ENCODE measurements at places on chromosomes 13 and 19.

GRCh38 chr19:39737891-39738290 is at the start of gene CLC:
Gene CLC, minus strand, starts transcription at chr19:39738029. Its CDS starts 77 bp downstream, at chr19:39737952.
- DNase-seq: no peak

DNA sequence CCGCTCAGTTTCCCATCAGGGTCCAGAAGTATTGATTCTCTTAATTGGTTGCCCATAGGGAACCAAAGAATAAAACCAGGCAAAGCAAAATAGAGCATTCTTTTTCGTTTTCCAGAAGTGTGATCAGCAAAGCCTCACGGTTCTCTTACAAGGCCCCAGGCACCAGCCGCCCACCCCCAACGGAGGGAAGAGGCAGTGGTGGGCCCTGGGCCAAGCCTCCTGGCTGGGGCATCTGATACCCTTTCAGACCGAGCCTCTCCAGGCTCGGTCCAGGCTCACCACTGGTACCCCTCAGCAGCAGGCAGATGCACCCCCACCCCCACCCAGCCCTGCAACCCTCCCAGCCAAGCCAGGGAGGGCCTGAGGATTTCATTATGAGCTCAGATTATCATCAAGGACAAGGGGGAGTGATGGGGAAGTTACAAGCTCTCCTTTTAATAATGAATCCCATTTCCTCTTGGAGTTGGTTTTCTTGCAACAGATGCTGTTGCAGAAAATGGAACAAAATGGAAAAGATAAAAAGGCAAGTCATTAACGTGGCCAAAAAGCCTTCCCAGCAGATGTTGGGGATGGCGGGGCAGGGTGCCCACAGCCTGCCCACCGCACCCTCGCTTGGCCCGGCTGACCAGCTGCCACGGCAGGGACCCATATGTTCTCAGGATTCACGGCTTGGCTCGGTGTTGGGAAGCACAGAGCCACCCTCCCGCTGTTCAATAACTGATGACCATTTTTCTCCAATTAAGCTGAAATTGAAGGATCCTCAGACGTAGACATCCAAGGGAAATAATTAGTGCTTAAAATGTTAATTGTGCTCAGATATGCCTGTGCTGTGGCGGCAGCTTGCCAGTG is 45.9 kb upstream of the KCTD15 start:
- no peak for DNase-seq

GRCh38 chr19:29662278-29662603 is 3.0 kb upstream of the PLEKHF1 start:
- no peak for DNase-seq

DNA sequence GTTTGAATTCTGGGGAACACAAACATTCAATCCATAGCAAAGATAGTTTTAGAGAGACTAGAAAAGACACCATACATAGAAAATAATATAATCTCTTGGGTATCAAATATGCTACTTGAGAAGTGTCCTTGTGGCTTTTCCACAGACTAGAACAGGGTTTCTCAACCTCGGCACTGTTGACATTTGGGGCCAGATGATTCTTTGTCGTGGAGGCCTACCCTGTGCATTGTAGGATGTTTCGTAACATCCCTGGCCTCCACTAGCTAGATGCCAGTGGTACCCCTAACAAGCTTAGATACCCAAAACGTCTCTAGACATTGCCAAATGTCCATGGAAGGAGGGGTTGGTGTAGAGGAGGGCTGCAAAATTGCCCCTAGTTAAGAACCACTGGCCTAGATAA is 2.2 kb upstream of the ESD start:
- DNase-seq: no peak

DNA sequence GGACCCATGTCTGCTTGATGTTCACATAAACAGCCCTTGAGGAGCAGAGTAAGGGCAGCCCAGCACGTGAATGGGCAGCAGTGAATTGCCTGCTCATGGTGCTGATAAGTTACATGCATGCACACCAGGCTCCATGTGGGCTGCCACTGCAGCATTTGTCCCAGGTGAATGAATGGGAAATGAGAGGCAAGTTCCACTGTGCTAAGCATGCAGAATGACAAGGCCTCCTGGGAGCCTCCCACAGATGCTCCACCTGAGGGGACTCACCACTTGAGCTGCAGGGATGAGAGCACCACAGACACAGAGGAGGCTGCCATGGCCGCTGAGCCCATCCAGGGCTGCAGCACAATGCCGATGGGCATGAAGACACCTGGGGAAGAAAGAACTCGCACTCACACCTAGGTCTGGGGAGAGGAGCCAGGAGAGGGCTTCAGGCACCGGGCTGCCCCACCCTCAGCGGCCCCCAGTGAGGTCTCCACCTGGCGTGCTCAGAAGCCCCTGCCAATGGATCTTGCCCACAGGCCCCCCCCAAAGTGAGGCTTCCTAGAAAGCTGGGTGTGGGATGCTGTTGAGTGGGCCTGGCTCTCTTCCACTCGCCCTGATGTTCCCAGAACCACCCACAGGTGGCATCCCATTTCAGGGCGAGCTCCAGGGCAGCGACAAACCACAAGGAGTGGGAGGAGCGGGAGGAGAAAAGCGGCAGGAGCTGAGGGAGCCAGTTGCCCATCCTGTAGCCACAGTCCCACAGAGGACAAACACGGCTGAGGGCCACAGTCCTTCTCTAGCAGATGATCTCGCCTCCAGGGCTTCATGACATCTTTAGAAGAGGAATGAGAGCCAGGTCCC is 73.8 kb downstream of the CCDC70 start:
- DNase-seq: no peak

GRCh38 chr13:94192431-94192975 is 287.0 kb downstream of the DCT start:
- DNase-seq: no peak

GRCh38 chr19:2767688-2768087 is 15.4 kb downstream of the SGTA start:
- DNase-seq: no peak

GRCh38 chr13:27359199-27359821 is 65.1 kb upstream of the GTF3A start:
- DNase-seq: no peak

GRCh38 chr13:88051746-88052482 is 380.7 kb downstream of the SLITRK5 start:
- DNase-seq: no peak

DNA sequence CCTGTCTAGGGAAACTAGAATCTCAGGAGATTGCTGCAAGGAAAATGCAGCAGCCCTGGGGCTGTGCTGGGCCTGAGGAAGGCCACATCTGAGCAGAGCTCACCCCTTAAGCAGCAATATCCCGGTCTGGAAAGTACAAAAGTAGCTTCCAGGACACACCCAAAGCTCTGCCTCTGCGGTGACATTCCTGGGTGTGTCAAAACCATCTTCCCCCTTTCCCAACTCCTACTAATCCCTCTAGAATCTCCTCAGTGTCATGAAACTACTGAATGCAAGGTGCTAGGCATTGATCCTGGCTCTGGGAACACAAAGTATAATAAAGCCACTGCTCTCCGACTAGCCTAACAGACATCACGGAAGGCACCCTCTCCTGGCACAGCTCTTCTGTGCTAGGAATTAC is 5.0 kb downstream of the PBX4 start:
- no peak for DNase-seq

DNA sequence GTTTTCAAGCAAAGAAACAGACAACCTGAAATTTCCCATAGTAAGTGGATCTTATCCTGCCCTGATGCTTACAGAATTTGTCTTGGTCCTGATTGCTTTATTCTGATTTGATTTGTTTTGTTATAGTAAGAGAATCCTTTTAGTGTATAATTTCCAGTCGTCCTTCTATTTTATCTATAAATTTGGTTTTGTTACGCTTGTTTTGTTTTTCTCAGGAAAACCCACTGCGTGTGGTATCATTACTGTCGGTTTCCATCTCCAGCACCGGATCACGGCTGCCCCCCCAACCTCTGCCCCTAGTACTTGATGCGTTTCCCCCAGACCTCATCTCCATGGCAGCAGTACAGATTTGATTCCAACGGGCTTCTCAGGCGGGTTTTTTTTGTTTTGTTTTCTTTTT is 58.0 kb upstream of the PDCD5 start:
- no peak for DNase-seq

GRCh38 chr19:46173886-46174480 is 25.9 kb downstream of the IGFL2 start:
- no peak for DNase-seq

GRCh38 chr13:31073859-31074718 is 87.6 kb downstream of the HSPH1 start:
- DNase-seq: no peak

DNA sequence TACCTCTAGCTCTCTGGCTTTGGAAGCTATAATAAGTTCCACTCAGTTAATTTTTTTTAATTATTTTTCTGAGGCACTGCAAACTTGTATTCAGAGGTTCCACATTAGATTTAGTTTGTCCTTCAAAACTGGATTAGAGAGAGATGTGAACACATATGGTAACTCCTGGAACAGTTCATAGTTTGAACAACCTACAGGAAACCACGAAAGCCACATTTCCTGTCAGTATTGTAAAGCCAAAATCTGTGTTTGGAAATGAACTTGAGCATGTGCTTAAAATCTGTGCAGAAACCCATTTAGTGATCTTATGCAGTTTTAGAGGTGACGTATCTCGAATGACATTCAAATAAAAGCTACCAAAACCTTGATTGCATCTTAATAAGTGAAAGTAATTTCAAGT is 1952.0 kb downstream of the OLFM4 start:
- DNase-seq: no peak

DNA sequence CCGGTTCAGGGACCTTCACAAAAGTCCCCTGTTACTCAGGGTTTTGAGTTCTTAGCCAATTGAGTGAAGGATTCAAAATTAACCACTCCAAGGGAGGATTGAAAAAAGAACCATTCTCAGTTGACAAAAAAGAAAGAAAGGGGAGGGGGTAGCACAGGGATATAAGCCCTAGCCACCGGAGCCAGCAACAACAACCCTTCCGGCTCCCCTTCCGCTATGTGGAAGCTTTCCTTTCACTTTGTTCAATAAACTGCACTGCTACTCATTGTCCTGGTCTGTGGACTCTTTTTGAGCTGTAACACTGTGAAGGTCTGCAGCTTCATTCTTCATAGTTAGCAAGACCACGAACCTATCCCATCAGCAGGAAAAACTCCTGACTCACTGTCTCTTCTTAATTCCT is 1488.1 kb upstream of the PRR20A start:
- no peak for DNase-seq

DNA sequence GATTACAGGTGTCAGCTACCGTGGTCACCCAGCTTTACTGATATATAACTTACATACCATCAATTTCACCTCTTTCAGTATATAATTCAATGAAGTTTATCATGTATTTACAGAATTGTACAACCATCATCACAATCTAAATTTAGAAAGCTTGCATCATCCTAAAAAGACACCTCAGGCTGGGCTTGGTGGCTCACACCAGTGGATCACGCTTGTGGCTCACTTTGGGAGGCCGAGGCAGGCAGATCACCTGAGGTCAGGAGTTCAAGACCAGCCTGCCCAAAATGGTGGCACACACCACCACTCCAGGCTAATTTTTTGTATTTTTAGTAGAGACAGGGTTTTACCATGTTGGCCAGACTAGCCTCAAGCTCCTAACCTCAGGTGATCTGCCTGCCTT is 4.3 kb upstream of the HDGFL2 start:
- DNase-seq: no peak

DNA sequence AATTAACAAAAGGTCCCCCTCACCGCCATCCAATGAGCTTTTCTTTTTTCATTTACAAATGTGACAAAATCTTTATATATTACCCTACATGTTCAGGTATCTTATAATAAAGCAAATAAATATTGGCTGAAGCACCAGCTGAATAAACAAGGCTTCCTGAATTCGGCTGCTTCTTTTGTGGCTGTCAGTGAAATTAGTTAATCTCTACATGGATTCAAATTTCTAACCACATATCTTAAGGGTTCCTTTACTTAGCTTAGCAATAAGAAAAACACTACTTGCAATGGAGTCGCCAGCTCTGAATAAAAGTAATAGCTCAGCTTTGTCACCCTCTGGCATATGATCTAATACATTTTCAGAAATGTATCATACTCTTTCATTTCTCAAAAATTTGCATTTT is 104.3 kb downstream of the CCNA1 start:
- DNase-seq: no peak
